ENCODE measurements at places on chromosomes 16 and 17.

- no peak for DNase-seq
These were observed 54.3 kb downstream of the MRM1 start for GRCh38 chr17:36655726-36656125.

DNA sequence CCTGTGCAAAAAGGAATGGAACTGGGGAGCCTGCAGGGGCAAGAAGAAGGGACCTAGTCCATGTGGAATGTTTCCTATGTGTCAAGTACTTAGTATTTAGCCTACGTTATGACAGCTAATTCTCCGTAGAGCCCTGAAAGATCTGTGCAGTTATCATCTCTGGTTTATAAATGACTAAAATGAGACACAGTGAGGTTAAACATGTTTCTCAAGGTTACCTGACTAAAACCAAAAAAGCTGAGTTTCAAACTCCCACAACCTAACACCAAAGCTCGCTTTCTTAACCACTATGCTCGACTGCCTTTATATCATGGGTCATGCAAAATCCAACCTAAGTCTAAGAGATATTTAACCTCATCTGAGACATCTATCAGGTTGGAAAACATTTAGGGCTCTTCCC, 53.3 kb upstream of the CCL2 start:
- DNase-seq, result no peak

DNA sequence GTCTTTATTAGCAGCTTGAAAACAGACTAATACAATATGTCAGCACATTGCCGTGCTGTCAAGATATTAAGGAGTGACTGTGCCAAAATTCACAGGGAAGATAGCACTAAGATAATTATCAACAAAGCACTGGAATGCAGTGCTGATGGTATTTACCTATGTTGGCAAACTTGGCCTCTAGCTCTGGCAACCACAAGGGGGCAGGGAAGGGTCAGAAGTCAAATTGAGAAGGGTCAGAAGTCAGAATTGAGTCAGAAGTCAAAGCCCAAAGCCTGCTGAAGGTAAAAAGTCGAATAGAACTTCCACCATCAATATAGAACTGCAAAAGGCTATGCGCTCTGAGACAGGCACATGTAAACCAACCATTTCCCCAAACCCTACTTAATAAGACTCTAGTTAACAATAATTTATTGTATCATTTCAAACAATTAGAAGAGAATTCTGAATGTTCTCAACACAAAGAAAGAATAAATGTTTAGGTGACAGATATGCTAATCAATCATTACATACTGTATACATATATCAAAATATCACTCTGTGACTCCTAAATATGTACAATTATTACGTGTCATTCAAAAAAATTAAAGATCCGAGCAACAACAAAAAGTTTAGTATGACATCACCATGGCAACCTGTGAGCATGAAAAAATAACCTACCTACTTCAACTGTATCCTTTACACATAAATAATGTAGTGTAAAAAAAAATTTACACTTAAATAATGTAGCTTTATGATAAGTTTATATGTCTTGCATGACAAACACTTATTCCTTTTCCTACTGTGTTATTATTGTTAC, 916.1 kb downstream of the KCNJ2 start:
- no peak for DNase-seq

- DNase-seq, result no peak
These were observed 17.2 kb downstream of the USP7 start for GRCh38 chr16:8946544-8946943.

DNA sequence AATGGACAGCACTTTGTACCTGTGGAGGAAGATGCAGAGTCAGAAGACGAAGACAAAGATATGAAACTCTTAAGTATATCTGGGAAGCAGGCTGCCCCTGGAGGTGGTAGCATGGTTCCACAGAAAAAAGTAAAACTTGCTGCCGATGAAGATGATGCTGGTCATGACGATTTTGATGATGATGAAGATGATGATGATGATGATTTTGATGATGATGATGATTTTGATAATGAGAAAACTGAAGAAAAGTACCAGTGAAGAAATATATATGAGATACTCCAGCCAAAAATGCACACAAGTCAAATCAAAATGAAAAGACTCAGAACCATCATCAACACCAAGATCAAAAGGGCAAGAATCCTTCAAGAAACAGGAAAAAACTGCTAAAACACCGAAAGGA, 268.5 kb upstream of the EEF2KMT start:
- no peak for DNase-seq

GRCh38 chr17:7838090-7839075, 4.4 kb downstream of the KDM6B start:
- DNase-seq, result no peak

- DNase-seq, result peak; percentile 63
These were observed 512 bp downstream of the AKAP1 start for GRCh38 chr17:57085448-57086068.

DNA sequence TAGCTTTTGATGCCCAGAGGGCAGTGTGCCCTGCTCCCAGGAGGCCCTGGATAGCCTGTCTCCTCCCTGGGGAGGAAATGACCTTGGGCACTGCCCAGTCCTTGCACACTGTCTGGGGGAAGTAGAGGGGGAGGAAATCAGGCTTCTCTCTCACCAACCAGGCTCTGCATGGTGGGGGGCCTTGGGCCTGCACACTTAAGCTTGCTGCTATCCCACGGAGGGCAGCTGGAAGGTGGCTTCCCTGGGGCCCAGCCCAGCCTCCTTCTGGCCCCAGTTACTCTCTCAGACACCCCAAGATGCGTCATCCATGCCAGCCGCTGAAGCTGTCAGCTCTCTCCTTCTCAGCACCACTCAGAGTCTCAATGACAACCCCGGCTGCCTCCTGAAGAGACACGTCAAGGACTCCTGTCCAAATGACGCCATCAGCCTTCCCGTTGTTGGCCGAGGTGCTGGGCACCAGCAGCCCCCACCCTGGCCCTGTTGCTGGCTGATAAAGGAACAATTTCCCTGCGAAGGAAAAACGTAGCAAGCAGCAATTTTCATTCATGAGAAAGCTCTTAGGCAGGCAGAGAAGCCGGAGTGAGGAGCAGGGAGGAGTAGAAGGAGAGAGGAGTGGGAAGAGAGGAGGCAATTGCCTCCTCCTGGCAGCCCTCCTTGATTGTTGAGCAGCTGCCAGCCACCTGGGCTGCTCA, 95.5 kb downstream of the SDK2 start:
- no peak for DNase-seq

- no peak for DNase-seq
These were observed 9.2 kb upstream of the NAT9 start for GRCh38 chr17:74785096-74785980.

GRCh38 chr16:31875112-31875803, 1.7 kb downstream of the ZNF267 start:
- no peak for DNase-seq

DNA sequence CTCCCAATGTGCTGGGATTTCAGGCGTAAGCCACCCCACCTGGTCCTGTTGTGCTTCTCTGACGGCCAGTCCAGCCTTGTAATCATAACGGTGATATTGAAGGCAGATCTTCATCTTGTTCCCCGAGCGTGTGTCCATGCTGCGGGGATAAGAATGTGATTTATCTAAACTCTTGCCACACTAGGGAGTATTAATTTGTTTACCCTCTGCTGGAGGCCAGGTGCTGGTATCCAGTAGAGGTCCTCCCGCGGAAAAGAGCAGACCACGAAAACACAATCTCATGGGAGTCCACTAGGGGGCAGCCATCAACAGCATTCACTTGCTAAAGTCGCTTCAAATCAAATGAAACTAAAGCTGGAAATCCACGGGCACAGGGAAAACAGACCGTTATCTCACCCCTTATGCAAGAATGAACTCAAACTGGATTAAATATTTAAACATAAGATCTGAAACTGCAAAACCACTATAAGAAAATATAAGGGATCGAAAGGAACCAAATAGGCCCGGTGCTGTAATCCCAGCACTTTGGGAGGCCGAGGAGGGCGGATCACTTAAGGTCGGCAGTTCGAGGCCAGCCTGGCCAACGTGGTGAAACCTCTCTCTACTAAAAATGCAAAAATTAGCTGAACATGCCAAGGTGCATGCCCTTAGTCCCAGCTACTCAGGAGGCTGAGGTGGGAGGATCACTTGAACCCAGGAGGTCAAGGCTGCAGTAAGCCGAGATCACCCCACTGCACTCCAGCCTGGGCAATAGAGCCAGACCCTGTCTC, 22.3 kb upstream of the RBBP6 start:
- peak; percentile 66 for DNase-seq

GRCh38 chr17:50535407-50535806, 2.9 kb downstream of the EPN3 start:
- DNase-seq, result no peak

GRCh38 chr17:6775871-6776405, at the start of gene FBXO39:
Gene FBXO39, plus strand, starts transcription at chr17:6776215. Its CDS starts 3,654 bp downstream, at chr17:6779869.
- DNase-seq, result no peak

DNA sequence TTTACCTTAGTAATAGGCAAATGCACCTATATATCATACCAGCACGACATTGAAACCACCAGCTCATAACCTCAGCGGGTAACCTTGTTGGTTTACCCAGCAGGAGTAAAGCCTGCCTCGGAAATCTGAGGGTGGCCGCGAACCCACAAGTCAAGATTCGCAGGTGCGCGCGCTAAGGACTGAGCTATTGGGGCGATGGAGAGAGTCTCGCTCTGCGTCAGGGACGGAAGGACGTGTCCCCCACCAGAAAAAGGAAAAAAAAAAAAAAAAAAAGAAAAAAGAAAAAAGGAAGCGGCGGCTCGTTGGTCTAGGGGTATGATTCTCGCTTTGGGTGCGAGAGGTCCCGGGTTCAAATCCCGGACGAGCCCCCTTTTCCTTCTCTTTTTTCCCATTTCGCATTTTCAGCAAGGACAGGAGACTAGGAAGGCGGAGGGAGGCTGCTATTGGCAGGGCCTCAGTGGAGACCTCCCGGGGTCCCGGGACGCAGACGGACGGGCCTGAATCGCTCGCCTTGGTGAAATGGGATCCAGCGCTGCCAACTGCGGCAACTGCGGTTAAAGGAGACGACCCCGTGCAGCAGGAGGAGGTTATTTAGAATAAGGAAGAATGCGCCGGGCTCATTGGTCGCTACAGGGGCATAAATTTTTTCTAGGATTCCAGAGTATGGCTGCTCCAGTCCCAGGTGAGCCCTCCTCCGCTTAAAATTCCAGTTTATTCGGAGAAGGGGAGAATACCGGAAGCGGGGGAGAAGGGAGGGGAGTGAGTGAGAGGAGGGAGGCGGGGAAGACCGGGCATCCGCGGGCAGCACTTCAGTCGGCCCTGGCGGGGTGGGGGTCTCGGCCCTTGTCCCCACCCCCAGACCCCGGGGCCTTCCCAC, at the start of gene OR1F1:
OR1F1 (plus strand) TSS at position 407 of the 877 bp plus-strand sequence.
- no peak for DNase-seq

DNA sequence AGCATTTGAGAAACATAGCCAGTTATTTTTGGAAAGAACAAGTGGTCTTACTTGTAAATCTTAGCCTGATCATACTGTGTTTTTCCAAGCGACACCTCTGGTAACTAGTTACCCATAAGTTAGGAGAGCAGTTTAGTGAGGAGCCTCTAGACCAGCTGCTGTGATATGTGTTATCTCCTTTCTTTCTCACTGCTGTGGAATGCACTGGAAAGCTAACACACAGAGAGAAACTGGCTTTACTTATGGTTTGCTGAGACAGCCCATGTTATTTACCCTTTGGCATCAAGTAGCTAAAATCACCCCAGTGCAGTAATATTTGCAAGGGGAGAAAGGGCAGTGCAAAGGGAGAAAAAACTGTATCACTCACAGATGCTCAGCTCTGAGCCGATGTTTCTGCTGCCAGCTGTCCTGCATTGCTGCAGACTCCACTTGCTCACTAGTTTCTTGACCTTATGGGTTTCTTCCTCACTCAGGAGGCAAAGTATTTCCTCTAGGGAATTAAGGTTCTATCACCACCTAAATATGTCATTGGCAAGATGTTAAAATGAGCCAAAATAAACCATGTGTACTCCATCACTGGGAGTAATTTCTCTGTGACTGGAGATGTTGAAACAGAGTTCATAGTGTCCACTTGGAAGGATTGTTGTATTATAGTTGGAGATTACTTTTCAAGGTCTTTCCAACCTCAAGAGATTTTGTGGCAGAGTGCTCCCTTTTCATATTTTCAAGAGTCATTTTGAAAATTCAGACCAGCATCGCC, 2.3 kb downstream of the RBFOX1 start:
- no peak for DNase-seq

- no peak for DNase-seq
These were observed 113.8 kb downstream of the SLC39A11 start for GRCh38 chr17:72978593-72979218.

GRCh38 chr17:13337864-13338371, 263.8 kb downstream of the HS3ST3A1 start:
- no peak for DNase-seq

- no peak for DNase-seq
These were observed 36.2 kb upstream of the CLEC3A start for GRCh38 chr16:77986011-77986740.

DNA sequence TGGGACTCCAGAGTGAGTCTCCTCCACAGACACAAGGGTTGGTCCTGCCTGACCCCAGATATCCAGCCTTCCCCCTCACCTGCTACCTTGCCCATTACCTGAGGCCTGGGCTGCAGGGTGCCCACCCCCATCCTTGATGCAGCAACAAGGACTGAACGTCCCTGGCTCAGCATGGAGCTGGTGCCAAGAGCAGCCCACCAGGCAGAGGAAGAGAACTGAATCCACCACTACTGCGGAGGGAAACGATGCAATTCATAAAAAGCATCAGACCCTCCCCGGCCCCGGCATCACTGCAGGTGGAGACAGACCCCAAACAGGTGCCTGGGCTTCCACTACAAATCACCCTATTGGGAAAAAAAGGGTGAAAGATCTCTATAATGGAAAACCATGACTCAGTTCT, 131.0 kb upstream of the TNRC6C start:
- no peak for DNase-seq

GRCh38 chr16:48852951-48853350, 243.0 kb upstream of the N4BP1 start:
- DNase-seq, result no peak

- no peak for DNase-seq
These were observed 4.3 kb upstream of the MBTPS1 start for GRCh38 chr16:84121007-84121406.

DNA sequence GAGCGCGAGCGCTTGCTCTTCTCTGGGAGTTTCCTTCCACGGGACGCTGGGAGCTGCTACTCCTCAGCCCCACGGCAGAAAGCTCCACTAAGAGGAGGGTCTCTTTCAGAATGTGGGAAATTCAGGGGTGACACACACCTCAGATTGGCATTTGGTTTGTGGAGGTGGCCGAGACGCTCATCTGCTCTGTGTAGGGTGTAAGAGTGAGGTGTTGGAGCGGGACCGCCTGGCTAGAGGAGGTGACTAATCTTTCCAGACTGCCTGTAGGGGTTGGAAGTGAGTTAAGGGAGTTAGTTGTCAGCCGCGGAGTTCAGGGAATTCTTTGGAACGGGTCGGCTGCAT, 735 bp downstream of the PSMD11 start:
- no peak for DNase-seq

DNA sequence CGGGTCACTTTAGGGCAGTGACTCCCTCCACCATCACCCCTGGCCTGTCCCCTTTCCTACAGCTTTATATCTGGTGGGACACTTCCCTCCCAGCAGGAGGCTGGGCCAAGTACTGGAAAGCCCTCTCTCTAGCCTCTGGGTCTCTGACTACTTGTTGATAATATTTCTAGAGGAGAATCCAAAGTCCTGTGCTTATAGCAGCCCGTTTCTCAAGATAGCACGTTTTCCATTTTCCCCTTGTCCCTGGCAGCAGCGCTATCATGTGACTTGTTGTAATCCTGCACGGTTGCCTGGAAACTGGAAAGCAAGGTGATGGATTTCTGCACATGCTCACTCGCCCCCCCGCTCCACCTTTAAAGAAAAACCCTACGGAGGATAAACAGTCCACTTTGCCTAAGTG, 3.3 kb upstream of the AXIN2 start:
- DNase-seq, result no peak

- no peak for DNase-seq
These were observed 128.3 kb downstream of the NLK start for GRCh38 chr17:28170771-28171170.

- no peak for DNase-seq
These were observed 120.8 kb upstream of the SEC14L1 start for GRCh38 chr17:77019893-77020379.
